ENCODE measurements at places on chromosomes 1 and 21.
A peak's percentile ranks its signal among the peaks of the same experiment; 100 is the strongest.

DNA sequence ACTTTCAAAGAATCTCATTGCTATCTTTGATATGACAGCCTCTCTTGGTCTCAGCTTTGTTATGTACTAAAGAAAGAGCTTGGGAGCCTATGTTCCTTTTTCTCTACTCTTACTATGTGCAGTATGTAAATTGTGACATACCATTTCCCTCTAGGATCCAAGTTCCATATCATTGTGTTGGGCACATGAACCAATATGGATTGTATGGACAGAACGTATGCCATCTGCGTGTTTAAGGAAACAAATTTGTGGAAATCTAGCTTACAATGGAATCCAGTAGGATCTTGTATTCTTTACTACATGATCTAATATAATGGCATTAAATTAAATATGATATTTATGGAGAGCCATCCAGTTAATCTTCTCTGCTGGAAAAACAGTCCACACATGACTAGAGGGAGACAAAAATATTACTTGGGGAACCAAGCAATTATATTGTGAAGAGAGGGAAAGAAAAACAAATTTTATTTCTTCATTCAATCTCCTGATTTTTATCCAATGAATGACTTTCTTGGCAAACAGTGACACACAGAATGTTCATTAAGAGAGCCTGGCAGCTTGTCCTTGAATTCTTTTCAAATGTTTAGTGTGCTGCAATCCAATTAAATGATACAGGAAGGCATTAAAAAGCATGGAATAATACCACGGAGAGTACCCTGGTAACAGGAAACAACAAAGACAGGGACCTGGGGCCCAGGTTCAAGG lies 106.5 kb upstream of the DAB1 start:
- DNase-seq, result no peak

GRCh38 chr1:55538428-55538827 lies 323.3 kb upstream of the USP24 start:
- DNase-seq, result no peak

DNA sequence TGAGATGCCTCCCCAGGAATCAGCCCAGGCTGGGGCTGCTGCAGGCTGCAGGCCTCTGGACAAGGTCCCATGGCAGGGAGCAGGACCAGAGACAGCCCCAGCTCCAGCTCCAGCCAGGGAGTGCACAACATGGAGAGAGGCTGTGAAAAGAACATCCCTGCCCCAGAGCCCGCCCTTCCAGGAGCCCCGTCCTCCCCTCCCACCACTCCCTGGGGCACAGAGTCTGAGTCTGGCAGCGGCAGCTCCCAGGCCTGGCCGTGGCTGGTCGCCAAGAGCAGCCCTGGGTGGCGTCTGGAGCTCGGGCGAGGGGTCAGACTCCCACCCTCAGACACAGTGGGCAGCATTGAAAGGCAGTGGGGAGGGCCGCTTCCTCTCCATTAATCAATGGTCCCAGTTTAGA lies 37.8 kb downstream of the MEGF6 start:
- no peak for DNase-seq

GRCh38 chr1:220226752-220227151 lies 45.5 kb downstream of the RAB3GAP2 start:
- DNase-seq, result peak; percentile 4

GRCh38 chr1:222161676-222162075 lies 386.2 kb downstream of the HHIPL2 start:
- no peak for DNase-seq

- no peak for DNase-seq
Observed at GRCh38 chr1:231013391-231014015, 26.6 kb downstream of the FAM89A start.

DNA sequence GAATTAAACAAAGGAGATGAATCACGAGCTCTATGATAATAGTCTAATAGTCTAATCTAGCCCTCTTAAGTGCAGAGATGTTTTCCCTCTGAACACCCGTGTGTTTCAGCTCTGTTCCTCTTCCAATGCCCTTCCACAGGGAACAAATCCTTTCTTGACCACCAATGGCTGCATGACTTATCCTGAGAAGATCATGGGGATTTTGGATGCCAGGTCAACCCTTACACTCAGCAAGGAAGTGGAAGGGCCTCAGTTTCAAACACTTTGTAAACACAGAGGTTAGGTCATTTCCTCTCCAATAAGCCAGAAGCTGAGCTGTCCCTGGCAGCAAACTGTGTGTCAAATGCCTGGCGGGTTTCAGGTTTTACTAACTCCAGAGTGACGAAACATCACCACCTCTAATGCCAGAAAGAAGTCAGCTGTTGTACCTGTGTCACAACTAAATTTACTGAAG lies 200.0 kb downstream of the GABPA start:
- peak; percentile 35 for DNase-seq

GRCh38 chr1:37764414-37764825 lies 500 bp downstream of the EPHA10 start:
- peak; percentile 66 for DNase-seq

DNA sequence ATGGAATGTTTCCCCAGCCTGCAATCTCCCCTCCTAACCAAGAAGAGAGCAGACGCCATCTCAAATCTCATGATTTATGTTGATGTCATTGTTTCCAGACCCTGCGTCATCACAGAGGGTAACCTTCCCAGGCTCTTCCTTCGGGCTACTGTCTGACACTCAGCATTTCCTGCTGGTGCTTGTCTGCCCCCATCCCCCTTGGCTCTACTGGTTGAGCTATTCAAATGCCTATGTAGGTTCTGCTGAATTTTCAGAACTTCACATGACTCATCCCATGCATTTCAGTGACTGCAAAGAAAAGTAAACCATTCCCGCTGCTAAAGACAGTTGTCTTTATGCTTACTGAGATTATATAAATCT lies 24.8 kb upstream of the ITPKB start:
- DNase-seq, result peak; percentile 56
